ENCODE measurements at places on chromosomes 2 and 18.
A peak's percentile ranks its signal among the peaks of the same experiment; 100 is the strongest.

DNA sequence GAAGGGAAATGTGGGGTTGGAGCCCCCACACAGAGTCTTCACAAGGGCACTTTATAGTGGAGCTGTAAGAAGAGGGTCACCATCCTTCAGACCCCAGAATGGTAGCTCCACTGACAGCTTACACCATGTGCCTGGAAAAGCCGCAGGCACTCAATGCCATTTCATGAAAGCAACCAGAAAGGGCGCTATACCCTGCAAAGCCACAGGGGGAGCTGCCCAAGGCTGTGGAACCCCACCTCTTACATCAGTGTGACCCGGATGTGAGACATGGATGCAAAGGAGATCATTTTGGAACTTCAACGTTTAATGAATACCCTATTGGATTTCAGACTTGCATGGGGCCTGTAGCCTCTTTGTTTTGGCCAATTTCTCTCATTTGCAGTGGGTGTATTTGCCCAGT, 694.7 kb downstream of the CBLN2 start:
- no peak for DNase-seq

DNA sequence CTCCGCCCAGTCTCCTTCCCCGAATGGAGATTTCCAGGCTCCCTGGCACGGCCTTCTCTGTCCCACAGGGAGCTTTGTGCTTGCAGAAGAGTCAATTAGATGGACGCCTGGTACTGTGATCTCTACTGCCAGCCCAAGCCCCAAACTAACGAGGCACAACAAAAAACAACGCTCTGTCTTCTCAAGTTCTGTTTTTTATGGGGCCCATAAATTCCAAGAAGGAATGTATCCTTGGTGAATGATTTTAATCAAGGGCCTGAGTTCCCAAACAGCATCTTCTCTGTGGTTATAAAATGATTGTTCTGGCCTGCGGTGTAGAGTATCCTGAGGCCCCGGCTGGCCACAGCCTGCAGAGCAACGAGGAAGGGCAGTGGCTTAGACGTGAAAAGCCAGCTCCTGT, 219.5 kb downstream of the CLIP4 start:
- no peak for DNase-seq

DNA sequence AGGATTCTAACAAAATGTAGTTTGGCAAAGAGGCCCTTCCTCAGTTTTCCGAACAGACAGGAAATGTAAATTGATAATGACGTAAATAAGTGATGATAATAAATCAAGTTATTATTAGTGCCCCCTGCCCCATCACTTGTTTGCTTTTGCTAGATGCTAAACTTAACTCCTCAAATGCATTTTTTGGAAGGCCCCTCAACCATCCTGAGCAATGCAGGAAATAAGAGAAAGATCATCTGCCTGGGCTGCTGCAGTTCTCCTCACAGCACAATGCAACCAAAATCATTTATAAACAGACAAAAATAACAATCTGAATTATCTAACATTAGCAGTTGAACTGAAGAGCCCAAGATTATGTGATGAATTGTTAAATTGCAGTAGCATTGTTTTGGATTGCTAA, 62.6 kb upstream of the PSMD14 start:
- DNase-seq = no peak

GRCh38 chr18:79187532-79188277, 118.5 kb downstream of the ATP9B start:
- no peak for DNase-seq

GRCh38 chr2:70979180-70979488, 704 bp downstream of the ANKRD53 start:
- DNase-seq = no peak

DNA sequence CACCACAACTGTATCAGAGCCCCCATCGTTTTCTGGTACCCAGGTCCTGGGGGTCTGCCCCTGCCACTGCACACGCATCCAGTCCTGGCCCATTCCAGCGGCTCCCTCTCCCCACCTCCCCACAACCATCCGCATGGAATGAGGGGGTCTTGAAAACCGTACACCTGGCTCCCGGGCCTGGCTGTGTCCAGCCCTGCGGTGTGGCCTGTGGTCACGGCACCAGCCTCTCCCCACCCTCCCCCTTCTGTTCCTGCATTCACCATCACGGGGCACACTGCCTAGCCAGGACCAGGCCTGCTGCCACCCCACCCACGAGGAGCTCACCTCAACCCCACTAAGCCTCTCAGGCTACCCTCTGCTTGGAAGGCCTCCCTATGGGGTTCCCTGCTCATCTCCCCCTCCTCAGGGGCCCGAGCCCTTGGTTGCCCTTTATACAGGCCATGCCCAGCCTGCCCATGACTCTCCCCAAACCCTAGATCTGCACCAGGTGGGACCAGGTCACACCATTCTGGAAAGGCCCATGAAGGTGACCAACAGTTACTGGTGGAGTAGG, 11.4 kb downstream of the GPR35 start:
- no peak for DNase-seq

DNA sequence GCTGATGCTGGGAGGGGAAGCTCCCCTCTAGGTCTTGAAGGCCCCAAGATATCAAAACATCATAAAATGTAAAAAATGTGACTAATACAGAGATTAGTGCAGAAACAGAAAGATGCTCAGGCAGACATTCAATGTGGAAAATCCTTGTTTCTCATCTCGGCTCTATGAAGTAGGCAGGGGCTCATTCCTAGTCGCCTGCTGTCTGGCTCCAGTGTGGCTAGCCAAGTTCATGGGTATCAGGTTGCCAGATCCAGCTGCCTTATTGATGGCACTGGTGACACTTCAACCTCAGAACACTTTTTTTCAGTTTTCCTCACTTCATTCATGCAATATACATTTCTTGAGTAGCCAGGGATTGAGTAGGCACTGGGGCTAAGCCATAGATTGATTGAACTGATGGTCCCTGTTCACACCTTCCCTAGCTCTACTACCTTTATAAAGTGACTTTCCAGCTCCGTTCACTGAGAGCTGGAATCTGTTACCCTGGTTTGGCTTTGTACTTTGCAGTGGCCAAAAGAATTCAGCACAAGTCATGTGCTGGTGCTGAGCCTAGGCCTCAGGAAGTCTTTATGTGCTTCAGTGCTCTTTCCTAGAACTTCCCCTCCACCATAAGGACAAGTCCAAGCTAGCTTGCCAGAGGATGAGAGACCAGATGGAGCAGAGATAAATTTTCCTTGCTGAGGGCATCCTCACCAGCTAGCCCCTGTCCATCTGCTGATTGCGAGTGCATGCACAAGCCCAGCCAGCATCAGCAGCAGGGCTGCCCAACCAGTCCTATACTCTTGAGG, 373.6 kb upstream of the ST6GAL2 start:
- DNase-seq = no peak

DNA sequence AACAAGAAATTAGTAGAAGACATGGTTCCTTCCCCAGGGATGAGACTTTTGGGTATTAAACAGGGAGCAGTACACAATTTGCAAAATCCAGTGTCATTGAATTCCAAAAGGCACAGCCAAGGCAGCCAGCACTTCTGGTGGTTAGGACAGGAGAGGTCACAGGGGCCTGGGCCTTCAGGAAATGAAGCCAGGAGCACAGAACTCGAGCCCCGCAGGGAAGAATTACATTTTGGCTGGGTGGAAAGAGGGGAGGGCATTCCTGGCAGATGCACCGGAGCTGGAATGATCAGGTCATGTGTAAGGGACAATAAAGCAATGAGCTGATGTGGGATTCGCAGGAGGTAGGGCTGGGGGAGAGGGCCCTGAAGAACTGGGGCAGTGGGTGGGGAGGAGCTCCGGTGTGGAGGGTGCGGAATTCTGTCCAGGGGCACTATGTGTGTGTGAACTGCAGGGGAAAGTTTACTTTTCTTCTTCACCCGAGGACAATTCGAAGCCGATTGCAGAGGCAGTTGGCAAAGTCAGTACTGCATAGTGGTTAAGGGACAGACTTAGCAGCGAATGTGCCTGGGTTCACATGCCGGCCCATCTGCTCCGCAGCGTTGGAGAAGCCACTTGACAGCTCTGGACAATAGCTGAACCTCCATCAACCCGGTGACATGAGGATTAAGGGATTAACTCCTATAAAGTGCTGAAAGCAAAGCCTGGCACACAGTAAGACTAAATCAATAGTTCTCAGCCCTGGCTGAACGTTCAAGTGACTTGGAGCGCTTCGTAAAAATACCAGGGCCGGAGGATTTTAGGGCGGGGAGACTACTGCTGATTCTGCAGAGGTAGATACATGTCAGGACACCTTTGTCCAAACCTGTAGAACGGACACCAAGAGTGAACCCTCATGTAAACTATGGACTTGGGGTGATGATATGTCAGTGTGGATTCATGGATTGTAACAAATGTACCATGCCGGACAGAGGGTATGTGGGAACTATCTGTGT, 36.4 kb downstream of the ALPK2 start:
- no peak for DNase-seq

GRCh38 chr2:233183869-233184418, 67.5 kb upstream of the ATG16L1 start:
- no peak for DNase-seq

- no peak for DNase-seq
Measured at GRCh38 chr2:239470151-239470900, 69.5 kb upstream of the HDAC4 start.

- no peak for DNase-seq
Measured at GRCh38 chr2:193276560-193276959, 1081.8 kb upstream of the TMEFF2 start.

DNA sequence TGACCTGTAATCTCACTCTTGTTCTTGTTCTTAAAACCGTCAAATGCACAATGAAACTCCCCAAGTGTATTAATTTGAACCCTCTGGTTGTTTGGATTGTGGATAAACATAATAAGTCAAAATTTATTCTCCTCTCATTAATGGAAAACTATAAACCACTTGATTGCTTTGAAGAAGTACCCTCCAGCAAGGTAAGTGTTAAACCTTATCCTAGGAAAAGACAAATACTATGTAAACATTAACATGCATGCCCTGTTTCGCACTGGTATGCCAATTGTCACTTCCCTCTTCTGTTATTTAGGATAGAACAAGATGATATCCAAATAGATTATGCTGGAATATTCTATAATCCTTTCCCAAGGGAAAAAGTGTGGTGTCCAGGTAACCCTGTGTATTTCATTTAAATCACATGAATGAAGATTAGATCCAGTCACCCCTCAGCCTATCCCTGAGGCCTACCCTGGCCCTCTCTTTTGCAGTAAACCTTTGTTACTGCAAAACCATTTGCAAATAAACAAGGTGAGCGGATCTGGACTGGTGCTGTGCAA, 1.3 kb downstream of the ADI1 start:
- DNase-seq = no peak

- peak; percentile 40 for DNase-seq
Measured at GRCh38 chr2:219430633-219431615, 3.7 kb upstream of the SPEG start.

DNA sequence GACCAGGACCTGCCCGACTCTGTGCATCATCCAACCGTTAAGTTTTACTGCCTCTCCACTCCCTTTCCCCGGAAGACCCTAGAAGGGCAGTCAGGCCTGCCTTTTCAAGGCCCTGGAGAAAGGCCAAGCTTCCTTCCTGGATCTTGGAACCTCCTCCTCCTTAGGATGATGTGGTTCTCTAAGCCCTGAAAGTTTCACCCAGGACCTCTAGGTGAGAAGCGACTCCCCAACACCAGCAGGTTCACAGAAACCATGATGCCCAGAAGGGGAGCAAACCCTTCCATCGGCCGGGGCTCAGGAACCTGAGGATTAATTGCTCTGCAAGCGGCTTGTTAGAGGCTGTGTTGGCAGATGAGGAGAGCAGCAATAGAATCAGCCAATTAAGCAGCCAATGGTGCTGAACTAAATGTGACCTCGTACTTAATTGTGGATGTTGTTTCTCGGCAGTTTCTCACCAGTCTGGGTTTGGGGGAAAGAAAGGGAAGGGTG, 94.2 kb upstream of the FZD7 start:
- DNase-seq = no peak

GRCh38 chr18:41153871-41154270, 801.2 kb upstream of the PIK3C3 start:
- DNase-seq = no peak

DNA sequence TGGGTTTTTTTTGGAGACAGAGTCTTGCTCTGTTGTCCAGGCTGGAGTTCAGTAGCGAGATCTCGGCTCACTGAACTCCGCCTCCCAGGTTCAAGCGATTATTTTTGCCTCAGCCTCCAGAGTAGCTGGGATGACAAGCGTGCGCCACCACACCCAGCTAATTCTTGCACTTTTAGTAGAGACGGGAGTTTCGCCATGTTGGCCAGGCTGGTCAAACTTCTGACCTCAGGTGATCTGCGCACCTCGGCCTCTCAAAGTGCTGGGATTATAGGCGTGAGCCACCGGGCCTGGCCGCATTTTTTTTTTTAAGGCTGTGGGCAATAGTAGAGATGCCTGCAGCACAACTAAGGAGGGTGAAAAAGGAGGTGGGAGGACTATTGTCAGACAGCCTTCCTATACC, 41.7 kb upstream of the ZNF532 start:
- no peak for DNase-seq

- peak; percentile 70 for DNase-seq
Measured at GRCh38 chr2:174786066-174786725, 21.9 kb upstream of the CHRNA1 start.

- DNase-seq = no peak
Measured at GRCh38 chr2:235538144-235538639, 44.3 kb downstream of the AGAP1 start.

GRCh38 chr2:43133336-43133707, 93.1 kb downstream of the ZFP36L2 start:
- DNase-seq = no peak

DNA sequence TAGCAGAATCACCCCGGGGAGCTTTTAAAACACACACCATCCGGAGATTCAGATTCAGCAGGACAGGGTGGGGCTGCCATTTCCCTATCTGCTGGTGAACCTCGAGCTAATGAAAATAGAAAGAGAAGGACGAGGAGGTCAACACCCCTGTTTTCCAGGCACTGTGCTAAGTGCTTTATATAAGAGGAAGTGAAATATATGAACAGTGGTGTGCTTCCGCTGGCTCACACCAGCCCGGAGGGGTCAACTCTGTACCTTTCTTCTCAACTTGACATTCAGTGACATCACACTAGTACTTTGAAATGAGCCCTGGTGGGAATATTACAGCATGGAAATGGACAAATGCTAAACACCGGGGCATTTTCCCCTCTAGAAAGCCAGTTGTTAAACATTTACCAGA, 108.3 kb upstream of the LTBP1 start:
- no peak for DNase-seq

GRCh38 chr18:77206676-77207374, 42.8 kb upstream of the GALR1 start:
- DNase-seq = peak; percentile 87

DNA sequence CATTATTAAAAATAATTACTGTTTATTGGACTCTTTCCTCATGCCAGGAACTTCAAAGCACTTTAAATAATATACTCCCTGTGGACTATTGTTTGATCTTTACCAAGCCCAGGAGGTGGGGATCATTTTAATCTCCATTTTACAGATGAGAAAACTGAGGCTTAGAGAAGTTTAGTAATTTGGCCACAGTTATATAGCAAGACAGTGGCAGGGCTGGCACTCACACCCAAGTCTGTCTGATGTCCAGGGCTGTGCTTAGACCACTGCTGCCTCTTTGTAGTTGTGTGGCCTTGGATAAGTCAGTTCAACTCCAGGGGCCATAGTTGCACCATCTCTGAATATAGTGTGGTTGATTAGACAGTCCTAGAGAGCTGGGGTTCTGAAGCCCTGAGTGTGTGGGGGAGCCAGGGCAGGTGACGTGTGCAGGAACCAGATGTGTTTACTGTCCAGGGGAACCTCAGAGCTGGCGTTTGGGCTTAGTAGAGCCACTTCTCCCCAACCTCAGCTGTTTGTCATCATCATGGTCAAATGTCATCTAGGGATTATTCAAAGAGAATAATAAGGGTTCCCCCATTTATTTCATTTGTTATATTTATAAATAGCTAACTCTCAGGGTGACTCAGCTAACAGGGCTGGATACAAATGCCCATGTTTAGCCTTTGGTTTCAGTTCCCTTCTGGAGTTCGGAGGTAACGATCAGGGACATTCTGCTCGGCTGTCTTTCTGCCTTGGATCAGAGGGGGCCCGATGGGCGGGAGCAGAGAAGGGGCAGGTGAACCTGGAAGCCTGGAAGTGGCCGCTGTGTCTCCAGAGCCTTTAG, 68.0 kb downstream of the BOLA3 start:
- no peak for DNase-seq
